ENCODE measurements at places on chromosomes 2 and 18.

GRCh38 chr18:55323051-55323994, 264.7 kb downstream of the TCF4 start:
- DNase-seq = peak; percentile 87

DNA sequence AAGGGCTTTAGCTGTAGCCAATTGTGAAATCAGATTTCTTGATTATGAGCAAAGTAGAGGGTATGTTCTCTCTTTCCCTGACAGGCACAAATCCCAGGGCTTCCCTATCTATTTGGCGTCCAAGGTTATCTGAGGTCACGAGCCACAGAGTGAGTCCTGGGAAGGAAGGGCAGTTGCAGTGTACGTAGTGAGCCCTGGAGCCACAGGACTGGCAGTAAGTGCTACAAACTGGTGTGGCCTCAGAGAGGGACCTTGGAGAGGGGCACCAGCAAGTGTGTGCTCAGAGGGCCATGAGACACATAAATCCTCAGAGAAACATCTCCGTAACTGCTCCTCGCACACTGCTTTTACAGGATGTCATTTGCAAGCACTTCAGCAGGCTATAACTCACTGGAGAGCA, 115.5 kb upstream of the SH3BP4 start:
- DNase-seq = no peak

DNA sequence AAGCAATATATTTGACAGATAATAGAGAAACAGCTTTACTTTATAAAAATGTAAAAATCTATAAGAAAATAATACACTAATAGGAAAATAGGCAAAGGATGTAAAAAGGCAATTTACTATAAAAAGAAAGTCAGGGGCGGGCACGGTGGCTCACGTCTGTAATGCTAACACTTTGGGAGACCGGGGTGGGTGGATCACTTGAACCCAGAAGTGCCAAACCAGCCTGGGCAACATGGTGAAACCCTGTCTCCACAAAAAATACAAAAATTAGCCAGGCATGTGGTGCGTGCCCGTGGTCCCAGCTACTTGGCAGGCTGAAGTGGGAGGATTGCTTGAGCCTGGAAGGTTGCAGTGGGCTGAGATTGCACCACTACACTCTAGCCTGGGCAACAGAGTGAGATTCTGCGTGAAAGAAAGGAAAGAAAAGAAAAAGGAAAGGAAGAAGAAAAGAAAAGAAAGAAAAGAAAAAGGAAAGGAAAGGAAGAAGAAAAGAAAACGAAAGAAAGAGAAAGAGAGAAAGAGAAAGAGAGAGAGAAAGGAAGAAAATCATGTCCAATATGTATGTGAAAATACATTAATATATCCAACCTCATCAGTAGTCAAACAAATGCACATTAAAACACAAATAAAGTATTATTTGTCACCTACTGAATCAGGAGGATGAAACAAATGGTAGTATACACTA, 65.1 kb downstream of the ADD2 start:
- no peak for DNase-seq

DNA sequence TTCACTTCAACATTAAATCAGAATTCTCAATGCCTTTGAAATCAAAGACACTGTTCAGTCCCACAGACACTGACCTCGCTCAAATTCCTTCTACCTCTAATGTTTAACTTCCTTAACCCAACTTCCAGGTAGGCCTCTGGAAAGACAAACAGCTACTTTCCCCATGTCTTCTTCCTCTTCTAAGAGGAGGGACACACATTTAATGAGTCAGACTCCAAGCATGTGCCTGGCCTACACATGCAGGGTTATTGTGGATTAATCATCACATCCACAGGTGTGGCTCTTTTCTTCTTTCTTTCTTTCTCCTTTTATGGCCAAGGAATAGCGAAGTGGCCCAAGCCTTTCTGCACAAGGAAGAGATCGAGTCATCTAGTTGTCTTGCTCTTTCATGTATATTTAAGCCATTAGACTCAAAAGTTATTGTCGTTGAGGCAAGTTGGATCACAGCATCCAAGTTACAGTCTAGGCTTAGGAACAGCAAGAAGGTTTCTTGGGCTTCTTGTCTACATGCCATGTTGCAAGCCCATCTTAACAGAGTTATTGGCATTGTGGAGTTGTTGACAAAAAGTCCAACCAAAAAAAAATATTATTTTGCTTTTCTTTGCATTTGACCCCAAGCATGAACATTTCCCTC, 387.8 kb downstream of the IRS1 start:
- no peak for DNase-seq

DNA sequence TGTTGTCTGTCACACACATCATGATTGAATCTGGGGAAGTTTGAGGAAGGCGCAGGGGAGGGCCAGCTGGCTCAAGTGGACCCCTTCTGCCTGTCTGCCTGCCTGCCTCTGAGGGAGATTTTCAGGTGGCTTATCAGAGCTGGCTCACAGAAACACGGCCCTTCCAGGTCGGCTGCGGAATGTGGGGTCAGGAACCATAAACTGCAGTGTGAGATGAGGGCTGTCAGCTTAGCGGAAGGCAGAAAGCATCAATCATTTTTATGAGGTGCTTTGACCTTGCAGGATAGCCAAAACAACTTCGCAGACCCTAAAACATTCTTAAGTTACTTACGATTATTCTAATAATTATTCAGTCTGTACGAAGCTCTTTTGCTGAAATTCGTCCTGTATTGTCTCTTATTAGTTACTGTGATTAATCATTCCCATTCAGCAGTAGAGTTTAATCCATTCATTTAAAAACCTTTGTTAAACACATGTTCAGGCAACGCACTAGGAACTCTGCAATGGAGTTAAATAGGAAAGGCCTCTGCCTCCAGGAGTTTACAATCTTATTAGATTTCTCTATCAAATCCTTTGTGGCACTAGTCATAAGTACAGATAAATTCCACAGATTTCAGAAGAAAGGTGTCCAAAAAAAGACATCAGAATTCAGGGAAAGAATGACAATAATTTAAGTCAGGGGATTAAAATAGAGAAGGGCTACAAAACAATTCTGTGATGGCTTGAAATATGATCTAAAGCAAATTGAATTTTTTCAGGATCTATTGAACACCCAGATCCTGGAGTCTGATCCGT, 371.6 kb downstream of the HRH4 start:
- DNase-seq = no peak

DNA sequence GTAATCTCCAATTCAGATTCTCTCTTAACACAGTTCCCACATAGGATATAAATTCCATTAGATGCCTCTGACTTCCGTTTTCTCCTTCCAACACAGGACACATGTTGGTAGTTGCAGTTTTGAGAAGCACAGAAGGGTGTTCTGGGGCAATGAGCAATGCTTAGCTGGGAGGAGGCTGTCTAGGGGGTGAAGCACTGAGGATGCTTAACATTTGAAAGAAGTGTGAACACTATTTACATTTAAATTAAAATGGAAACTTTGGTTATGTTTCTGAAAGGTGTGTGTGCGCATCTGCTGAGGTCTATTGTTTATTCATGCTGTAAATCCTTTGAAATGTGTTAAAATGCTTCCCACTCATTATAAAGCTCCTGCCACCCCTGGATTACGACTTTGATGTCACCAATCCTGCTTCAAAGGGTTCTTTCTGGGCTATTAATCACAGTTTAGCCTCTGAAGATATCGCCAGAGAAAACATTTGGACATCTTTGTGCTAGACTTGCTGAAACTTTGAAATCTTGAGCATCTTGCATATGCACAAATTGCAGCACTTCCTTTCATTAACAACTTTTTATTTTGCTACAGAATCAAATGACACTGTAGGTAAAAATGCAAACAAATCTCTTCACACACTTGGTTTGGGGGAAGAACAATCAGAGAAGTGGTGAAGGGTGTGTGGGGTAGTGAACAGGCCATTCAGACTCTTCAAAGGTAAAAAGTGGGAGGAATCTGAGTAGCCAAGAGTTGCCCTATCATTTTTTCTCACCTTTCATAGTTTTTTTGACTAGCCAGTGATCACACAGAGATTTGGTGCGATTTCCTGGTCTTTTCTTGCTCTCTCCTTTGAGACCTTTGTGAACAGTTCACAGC, 258.4 kb downstream of the MYO3B start:
- no peak for DNase-seq

GRCh38 chr2:39521876-39522517, 84.9 kb upstream of the MAP4K3 start:
- no peak for DNase-seq

GRCh38 chr2:167861574-167862193, 385.7 kb downstream of the STK39 start:
- no peak for DNase-seq

- no peak for DNase-seq
Measured at GRCh38 chr2:143514413-143514812, 385.2 kb downstream of the ARHGAP15 start.

GRCh38 chr18:55137602-55138001, 178.3 kb upstream of the CCDC68 start:
- no peak for DNase-seq

DNA sequence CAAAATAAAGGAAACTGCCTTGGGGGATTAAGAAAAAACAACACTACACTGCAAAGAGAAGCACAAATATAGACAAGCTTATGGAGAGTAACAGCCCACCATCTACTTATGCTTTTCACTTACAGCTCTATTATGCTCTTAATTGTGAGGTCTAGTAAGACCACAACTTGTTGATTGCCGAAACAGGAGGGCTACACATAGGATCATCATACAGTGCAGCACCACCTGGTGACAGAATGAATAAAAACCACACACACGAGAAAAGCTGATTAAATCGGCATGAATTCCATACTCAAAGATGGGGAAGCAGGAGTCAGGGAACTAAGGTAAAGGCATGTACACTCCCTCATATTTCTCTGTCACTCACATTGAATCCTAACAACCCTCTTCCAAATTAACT, 259.2 kb downstream of the IKZF2 start:
- peak; percentile 51 for DNase-seq

DNA sequence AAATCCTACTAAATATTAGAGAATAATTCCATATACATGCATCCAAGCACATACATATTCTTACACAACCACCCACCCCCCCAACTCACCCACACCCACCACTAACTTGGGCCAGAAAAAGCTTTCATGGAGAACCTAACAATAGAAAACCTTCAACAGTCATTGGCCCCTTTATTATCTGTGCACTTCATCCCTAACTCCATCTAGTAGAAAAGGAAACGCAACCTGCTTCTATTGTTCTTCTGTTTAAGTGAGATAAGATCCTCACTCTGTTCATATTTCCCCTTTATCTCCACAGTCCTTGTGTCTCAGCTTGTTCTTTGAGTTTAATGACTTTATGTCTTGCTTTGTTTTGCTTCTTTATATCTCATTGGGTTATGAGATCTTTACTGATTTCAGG, 1740.2 kb upstream of the CELF4 start:
- DNase-seq = no peak

- DNase-seq = no peak
Measured at GRCh38 chr2:200860092-200860795, 4.2 kb downstream of the CLK1 start.

DNA sequence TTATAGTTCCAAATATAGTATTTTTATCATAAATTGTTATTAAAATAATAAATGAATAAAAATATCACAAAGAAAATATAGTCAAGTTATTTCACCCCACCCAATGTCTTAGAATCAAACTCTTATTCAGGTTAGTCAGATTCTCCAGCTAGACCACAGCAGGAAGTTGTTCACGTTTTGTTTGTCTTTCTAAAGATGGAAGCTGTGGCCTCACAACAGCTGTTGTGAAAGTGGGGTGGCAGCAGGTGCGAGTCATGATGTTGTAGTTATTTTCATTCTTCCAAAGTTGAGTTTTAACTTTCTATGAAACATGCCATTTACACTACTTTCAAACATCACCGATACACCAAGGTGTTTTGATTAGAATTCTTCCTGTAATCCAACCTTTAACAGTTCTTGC, 272.9 kb downstream of the SLC8A1 start:
- no peak for DNase-seq

GRCh38 chr2:20646446-20646845, 4.5 kb downstream of the HS1BP3 start:
- DNase-seq = no peak

GRCh38 chr18:57121542-57122112, 25.3 kb upstream of the BOD1L2 start:
- no peak for DNase-seq

DNA sequence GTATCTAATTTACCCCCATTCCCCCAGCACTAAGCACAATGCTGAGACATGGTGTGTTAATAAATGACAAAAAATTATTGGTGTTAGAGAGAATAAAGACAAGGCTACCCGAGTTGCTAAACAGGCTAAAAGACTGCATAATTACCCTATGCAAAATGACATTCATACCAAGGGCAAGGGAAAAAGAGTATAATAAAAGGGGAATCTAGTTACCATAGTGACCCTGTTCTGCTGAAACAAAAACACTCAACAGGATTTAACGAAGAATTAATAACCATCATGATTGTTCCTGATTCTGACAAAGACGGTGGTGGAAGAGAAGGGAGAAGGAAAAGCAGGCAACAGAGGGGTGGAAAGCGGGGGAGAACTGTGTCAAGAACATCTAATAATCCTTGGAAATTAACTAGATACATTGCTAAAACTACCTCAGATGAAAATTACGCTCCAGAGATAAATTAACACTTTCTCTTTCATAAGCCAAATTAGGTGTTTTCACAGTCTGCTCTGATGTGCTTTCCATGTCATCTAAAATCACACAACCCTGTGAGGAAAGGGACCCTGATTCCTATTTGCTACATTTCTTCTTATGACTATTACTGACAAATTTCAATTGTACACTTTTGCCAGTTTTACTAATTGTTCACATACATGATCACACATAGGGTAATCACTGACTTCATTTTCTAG, 25.5 kb downstream of the TTR start:
- DNase-seq = peak; percentile 8

GRCh38 chr18:31891566-31891965, 51.4 kb downstream of the TRAPPC8 start:
- DNase-seq = no peak

GRCh38 chr2:205895981-205896655, 189.9 kb downstream of the INO80D start:
- DNase-seq = no peak

DNA sequence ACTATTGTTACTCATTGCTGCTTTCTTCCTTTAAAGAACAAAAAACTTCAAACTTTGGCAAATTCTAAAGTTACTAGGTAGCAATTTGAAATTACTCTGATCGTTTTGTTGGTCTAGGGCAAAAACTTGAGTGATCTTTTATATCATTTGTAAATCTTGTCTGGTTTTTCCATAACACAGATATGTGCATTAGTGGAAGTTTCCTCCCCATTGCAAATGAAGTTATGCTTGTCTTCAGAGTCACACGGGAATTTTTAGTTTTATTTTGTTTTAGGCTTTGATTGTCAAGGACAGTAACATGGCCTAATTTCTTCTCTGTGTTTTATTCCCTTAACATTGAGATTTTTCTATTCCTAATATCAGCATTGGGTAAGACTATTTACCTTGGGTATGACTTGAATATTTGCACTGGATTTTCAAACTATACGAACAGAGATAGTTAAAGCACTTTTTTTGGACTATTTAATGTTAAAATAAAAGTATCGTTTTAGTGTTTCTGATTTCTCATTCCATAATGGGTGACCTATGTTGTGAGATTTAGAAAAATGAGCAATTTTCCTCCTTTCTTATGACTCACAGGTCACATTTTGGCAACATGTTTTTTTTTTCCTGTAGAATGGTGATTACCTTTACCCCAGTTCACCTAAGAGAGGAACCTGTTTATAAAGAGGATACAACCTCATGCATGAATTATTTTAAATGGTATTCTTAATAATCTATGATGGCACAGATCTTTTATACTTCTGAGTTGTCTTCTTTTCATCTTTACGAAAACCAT, 65.0 kb downstream of the BABAM2 start:
- no peak for DNase-seq
